ENCODE measurements at places on chromosomes 6 and 20.

GRCh38 chr20:13545790-13546189 is 92.9 kb downstream of the TASP1 start:
- DNase-seq, result no peak

DNA sequence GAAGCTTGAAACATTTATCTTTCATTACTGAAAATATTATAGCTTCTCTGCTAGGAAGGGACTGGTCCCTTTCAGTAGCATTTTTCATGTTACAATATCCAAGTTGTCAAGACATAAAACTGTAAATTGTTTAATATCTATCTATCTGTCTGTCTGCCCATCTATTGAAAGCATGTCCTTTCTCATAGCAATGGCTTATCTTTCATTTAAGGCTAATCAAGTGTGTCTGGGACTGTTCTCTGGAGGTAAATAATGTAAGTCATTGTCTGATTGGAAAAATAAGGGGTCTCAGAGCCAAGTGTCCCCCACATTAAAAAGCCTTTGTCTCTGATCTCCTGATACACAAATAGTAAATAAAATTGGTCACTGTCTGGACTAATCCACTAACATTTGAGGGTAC is 135.5 kb downstream of the PKHD1 start:
- DNase-seq, result no peak

GRCh38 chr20:39222101-39222500 is 260.0 kb downstream of the DHX35 start:
- DNase-seq, result no peak

DNA sequence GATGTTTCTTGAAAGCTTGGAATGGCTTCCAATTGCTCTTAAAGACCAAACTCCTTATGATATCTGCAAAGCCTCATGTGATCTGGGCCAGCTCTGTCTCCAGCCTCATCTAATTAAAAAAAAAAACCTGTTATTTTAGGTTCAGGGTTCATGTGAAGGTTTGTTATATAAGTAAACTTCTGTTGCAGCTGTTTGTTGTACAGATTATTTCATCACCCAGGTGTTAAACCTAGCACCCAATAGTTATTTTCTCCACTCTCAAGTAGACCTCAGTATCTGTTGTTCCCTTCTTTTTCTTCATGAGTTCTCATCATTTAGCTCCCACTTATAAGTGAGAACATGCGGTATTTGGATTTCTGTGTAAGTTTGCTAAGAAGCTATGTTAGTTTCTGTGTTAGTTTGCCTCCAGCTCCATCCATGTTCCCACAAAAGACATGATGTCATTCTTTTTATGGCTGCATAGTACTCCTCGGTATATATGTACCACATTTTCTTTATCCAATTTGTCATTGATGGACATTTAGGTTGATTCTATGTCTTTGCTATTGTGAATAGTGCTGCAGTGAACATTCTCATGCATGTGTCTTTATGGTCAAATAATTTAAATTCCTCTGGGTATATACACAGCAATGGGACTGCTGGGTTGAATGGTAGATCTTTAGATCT is 30.2 kb upstream of the TFB1M start:
- DNase-seq, result no peak

GRCh38 chr6:39791850-39792539 is at the start of gene DAAM2:
TSS of gene DAAM2 (plus strand) at chr6:39792376. CDS start at chr6:39856303, 63,927 bp downstream.
- peak; percentile 39 for DNase-seq

DNA sequence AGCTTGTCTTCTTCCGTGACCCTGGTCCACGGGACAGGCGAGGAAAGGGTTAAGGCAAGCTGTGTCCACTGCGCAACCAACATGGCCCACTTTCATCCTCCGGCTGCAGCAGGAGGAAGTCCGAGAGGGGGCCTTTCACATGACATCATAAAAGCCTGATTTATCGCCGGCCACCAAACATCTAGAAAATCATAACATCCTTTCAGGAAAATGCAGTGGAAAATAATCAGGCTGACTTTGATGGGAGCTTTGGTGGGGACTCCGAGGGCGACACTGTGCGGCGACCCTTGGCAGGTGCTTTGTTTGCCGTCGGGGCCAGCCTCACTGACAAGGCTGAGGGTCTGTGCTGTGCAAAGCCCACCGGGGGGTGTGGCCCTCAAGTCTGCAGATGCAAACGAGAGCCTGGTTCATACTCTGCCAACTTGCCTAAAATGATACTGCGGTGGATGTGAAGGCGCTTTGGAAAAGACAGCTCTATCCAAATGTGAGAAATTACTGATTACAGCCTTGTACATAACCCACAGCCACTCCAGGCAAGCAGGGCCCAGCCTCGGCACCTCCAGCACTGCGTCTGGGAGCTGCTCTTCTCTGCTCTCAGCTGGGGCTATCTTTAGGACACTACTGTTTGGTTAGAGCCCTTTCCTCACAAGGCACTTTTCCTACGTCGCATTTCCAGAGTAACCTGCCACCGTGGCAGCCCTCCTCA is 25.7 kb downstream of the FOXC1 start:
- DNase-seq, result no peak

- DNase-seq, result no peak
Observed at GRCh38 chr6:170010665-170011203, 259.3 kb downstream of the ERMARD start.

DNA sequence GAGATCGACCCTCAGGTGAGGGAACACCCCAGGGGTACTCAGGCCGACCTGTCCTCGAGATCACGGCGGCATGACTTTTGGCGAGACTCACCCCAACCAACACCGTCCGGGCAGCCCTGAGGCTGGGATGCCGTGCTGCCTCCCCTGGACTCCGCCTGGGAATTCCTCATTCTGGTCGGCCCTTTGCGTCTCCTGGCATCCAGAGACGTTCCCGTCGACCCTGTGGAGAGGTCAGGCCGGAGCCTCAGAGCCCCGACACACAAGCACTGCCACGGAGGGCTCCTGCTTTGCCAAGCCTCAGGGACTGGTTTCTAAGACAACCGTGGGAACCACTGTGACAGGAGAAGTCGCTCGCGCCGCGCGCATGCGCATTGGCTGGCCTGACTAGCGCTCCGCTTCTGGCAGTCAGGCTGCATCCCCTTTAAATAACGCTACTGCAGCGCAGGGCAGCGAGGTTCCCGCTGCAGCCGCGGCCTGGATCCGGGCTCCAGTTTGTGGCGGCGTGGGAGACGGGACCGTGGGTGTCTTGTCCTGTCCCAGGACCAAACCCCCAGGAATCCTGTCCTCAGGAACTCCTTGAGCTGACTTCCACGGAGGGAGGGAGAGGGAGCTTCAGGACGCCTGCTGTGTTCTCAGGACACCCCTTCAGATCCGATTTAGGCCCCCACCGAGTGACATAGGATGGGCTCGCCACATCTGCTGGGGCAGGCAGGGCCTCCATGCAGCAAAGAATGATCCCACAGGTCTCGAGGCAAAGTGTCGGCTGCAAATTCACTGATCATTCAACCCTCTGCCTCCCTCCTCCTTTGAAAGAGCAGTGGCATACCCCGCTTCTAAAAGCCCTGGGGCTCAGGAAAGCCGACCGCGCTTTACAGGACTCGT is 163.2 kb upstream of the ZNF337 start:
- DNase-seq, result no peak

GRCh38 chr6:160531826-160532225 is 132.2 kb downstream of the LPA start:
- no peak for DNase-seq

- DNase-seq, result no peak
Observed at GRCh38 chr6:20440296-20440695, 38.6 kb downstream of the E2F3 start.

GRCh38 chr6:52435345-52435744 is 15.2 kb downstream of the EFHC1 start:
- DNase-seq, result no peak

- DNase-seq, result no peak
Observed at GRCh38 chr6:25458485-25458884, 179.3 kb downstream of the CARMIL1 start.

- DNase-seq, result no peak
Observed at GRCh38 chr6:71080133-71080532, 123.3 kb upstream of the B3GAT2 start.

DNA sequence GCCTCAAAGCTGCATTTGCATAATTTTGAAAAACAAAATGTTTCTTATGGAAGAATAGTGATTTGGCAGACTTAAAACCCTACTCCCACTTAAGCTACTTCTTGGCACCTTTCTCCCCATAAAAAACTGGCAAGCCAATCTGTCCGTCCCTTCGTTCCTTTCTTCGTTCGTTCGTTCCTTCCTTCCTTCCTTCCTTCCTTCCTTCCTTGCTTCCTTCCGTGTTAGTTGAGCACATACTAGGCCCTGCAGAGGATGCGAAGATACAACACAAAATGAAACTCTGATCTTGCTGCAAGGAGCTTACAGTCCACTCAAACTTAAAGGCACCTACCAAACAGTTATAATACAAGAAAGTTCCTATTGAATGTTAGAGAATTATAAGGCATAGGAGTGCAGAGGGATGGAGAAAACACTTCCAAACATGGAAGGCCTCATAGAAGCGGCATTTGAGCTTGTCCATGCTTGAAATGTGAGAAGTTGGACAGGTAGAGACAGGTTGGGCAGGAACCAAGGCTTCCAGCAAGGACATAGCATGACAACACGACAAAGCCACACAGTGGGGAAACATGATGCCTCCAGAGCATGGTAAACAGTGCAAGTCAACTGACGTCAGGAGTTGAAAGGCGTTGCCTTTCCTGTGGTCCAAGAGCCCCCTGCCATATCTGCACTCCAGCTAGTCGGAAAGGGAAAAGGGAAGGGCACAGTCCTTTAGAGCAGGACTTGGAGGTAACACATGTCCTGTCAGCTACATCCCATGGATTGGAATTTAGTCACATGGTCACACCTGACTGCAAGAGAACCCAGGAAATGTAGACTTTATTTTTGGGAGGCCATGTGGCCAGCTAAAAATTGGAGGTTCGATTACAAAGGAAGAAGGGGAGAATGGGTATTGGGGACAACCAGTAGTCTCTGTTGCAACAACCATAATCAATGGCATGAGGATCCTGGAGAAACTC is 7.0 kb downstream of the PNPLA1 start:
- DNase-seq, result no peak

- no peak for DNase-seq
Observed at GRCh38 chr6:128511506-128511905, 8.9 kb downstream of the PTPRK start.

GRCh38 chr6:152100183-152100618 is 292.7 kb downstream of the ESR1 start:
- no peak for DNase-seq

DNA sequence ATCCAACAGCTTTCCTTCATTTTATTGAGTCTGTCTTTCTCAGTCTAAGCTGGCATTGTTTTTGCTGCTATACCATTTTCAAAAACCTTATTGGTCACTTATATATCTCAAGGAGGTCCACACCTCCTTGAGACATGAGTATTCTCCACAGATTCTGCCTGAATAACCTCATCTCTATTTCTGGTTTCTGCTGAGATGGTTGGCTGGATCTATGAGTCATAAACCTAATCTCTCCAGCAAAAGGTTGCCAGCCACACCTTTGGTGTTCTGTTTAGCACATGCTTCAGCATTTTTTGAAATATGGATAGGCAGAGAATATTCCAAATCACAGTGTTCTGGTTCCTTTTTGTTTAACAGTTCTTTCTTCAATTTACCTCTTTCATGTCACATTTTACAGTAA is 40.8 kb upstream of the TMEM244 start:
- no peak for DNase-seq

- DNase-seq, result no peak
Observed at GRCh38 chr6:152380351-152380767, 256.8 kb downstream of the SYNE1 start.

GRCh38 chr6:9292975-9293374 is 857.6 kb upstream of the SLC35B3 start:
- no peak for DNase-seq

DNA sequence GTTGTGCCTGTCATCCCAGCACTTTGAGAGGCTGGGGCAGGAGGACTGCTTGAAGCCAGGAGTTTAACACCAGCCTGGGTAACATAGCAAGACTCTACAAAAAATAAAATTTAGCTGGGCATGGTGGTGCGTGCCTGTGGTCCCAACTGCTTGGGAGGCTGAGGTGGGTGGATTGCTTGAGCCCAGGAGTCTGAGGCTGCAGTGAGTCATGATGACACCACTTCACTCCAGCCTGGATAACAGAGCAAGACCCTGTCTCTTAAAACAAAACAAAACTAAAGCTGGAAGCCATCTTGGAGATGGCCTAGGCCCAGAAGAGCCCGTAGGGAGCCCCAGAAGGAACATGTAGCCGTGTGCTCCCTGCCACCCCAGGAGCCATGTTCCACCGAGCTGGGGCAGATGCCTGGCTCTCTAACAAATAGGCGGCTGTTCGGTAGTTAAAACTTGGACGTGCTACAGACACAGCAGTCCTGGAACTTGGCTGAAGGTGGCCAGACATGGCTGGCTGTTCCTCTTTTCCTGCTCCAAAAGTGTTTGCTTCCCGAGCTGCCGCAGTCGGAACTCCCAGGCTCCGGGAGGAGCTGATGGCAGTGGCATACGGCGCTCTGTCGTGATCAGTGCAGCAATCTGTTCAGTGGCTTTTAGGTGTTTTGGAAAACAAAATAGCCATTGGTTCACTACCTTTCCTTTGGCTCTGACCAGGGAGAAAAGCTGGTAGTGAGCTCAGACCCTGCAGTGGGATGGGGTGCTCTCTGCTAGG is 37.0 kb downstream of the DYNLT1 start:
- DNase-seq, result no peak

GRCh38 chr6:53916804-53917463 is 122.1 kb downstream of the LRRC1 start:
- no peak for DNase-seq

GRCh38 chr20:5718896-5719595 is 31.2 kb upstream of the SHLD1 start:
- no peak for DNase-seq

GRCh38 chr20:42595625-42596024 is 594.1 kb downstream of the PTPRT start:
- DNase-seq, result no peak

- no peak for DNase-seq
Observed at GRCh38 chr6:147200711-147201110, 3.5 kb upstream of the STXBP5 start.

DNA sequence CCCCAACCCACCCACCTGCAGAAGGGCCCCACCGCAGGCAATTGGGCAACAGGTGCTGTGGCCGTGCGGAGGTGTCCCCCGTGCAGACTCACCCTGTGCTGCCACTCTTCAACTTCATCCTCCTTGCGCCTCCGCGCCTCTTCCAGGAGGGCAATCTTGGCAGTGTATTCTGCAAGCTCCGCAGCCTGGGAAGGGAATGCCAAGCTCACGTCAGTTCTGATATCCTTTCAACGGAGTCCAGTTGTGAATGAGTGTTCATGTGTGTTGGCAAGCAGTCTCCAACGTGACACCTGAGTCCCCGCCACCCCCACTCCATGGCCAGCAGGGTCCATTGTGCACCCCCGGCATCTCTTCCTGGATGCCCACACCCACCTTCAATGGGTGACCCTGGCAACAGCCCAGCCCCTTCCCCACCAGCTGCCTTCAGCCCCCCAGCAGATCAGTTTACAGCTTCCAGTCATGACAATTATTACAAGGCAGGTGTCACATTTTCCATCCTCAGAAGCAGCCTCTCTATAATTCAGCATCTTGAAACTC is 49.9 kb downstream of the EZR start:
- DNase-seq, result no peak
